ENCODE measurements at places on chromosomes 1 and 21. TPM values are rescaled to one million over a fixed set of nuclear protein-coding genes. Genes with fewer than 3 reads are reported as not detected.

DNA sequence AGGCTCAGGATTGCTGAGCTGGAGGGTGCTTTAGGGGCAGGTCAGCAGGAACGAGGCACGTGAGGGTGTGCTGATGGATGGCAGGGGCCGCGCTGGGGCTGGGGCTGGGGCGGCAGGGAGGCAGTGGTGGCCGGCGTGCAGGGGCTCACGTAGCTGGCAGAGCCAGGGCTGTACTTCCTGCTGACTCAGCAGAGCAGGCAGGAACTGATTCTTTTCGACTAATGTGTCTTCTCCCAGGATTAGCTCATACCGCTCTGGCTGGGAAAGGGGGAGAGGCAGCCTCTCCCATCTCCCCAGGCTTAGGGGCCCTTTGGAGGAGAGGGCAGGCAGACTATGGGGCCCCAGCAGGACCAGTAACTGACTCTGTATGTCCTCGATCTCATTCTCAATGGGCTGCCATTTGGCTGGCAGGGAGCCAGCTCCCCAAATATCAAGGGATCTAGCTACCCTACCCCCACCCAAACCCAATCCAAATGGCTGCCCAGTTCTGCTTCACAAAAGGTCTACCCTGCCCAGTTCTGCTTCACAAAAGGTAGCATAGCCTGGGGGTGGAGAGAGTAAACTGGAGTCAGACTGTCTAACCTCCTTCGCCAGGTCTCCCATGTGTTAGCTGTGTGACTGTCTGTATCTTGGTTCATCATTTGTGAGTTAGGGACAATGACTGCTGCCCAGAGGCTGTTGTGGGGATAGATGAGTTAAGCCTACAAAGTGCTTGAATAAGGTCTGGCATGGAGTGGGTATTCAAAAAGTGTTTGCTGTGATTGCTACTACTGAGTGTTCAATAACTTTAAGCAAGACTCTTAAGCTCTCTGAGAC lies 100.1 kb upstream of the SLC2A1 start:
- DNase-seq: no peak

GRCh38 chr1:81660286-81660685 lies 140.4 kb upstream of the ADGRL2 start:
- DNase-seq: no peak

- DNase-seq: no peak
These were observed 529.5 kb downstream of the KCNT2 start for GRCh38 chr1:196078691-196079090.

DNA sequence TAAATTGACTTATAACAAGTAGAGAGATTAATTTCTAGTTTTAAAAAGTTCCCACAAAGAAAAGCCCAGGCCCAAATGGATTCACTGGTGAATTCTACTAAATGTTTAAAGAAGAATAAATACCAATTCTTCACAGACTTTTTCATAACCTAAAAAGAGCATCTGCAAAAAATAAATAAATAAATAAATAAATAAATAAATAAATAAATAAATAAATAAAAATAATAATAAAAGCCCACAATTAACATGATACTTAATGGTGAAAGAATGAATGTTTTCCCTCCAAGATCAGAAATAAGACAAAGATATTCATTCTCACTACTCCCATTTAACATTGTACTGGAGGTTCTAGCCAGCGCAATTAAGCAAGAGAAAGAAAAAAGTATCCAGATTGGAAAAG lies 97.6 kb upstream of the KAZN start:
- DNase-seq: no peak

- no peak for DNase-seq
These were observed 960 bp downstream of the MX2 start for GRCh38 chr21:41362605-41363369.

DNA sequence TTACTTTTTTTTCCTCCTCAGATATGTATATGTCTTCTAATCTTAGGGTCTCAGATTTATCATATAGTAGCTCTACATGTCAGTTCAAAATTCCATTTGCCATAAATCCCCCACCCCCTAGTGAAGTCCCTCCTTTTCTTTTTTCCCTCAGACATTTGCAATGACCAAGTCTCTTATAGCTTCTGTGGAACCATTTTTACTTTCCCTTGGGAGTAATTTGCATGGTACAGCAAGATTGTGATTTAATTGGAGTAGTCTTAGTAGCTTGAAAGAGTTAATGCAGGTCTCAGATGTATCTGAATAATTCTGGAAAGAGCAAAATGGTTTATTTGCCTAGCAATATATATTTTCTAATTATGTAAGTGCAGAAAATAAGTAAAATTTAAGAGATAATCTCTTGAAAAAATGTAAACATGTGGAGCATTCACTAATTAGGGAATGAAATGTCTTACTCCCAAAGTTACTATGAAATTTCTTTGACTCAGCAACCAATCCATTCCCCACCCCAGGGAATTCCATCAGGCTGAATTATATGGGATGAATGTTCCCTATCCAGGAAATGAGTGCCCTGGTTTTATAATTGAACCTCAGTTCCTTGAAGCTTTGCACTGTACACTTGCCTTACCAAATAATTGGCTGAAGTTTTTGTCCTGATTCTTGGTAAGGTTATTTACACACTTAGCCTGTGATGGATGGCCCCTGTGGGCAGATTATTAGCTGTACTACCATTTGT lies 267.0 kb downstream of the DNM3 start:
- DNase-seq: no peak

DNA sequence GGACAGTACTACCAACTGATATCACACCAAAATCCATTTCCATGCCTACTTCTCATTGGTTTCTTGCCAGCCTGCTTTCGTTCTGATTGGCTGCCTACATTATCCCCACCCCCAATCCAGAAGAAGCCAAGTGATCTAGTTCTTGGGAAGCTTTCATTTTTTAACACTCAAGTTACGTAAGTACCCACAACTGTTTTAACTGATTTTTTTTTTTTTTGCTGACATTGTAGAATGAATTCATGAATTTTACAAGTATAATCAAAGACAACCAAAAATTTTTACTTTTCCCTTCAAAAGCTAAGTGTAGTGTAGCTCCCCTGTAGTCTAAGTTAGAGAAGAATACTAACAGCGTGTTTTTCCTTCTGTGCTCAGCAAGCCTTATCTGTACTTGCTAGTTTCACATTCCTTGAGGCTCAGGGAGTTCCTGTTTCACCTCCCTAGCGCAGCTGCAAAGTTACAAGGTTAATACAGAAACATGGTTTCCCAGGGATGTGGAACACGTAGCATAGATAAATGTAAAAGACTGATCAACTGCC lies at the start of gene SLC9C2:
TSS of gene SLC9C2 (minus strand) at position 17 of the 536 bp plus-strand sequence. CDS start 1,296 bp downstream, outside the sequence.
- DNase-seq: no peak

GRCh38 chr1:40422630-40423263 lies 27.5 kb upstream of the ZFP69B start:
- no peak for DNase-seq

DNA sequence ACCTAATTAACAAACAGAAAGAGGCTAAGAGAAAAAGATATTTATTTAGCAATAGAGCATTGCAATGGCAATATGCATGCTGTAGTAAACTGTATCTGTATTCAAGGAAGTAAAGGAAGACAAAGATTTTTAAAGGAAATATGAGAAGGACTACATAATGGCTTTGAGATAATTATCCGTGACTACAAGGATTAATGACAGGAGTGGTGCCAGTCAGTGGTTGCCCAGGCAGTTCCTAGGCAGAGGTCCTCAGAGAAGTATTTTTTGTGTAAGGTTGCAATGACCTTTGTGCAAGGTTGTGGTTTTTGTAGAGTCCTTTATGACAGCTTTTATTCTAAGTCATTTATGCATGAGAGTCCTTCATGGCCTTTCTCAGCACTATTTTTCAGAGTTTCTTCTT lies 711.1 kb upstream of the CHRM3 start:
- no peak for DNase-seq

GRCh38 chr1:30743584-30744059 lies 14.0 kb downstream of the LAPTM5 start:
- DNase-seq: no peak

DNA sequence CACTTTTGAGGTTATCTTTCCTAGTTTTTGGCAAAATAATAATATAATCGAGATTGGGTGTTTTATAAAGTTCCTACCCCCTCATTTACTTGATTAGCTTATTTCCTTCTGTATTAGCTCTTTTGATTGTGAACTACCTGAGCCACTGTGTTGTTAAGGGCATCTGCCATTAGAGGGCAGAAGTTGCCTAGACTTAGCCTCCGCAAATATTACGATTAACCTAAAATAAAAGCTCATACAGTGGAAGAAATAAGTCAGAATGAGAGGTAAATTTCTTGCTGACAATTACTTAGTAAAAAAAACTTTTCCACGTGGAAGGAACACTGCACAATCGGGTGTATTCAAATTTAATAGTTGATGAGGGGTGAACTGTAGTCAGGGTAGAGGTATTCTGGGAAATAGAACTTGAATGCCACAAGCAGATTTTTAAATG lies 2.3 kb downstream of the H3-3A start:
- no peak for DNase-seq

GRCh38 chr1:28243685-28244311 lies 7.9 kb downstream of the ATP5IF1 start:
- DNase-seq: no peak

Gene ST6GALNAC3
- polyA plus RNA-seq: 110 TPM

Gene C1orf232
- not detected for polyA plus RNA-seq

Gene APP
- 931 TPM for polyA plus RNA-seq

Gene COL8A2
- polyA plus RNA-seq: 1.4 TPM

Gene RBM8A
- polyA plus RNA-seq: 208 TPM
